Activated naive CD4-positive, alpha-beta T cell treated with anti-CD3 and anti-CD28 coated beads, Interleukin-2, amount 50 U/mL, for 72 hours (primary cell): ENCODE measurements at places on chromosomes 7 and 10.

GRCh38 chr10:128556182-128557110, 430.2 kb upstream of the MKI67 start:
- DNase-seq: no peak

- DNase-seq: no peak
Measured at GRCh38 chr10:31320550-31321211, 1.7 kb downstream of the ZEB1 start.

GRCh38 chr7:141295367-141295895, 221.6 kb downstream of the TMEM178B start:
- no peak for DNase-seq

DNA sequence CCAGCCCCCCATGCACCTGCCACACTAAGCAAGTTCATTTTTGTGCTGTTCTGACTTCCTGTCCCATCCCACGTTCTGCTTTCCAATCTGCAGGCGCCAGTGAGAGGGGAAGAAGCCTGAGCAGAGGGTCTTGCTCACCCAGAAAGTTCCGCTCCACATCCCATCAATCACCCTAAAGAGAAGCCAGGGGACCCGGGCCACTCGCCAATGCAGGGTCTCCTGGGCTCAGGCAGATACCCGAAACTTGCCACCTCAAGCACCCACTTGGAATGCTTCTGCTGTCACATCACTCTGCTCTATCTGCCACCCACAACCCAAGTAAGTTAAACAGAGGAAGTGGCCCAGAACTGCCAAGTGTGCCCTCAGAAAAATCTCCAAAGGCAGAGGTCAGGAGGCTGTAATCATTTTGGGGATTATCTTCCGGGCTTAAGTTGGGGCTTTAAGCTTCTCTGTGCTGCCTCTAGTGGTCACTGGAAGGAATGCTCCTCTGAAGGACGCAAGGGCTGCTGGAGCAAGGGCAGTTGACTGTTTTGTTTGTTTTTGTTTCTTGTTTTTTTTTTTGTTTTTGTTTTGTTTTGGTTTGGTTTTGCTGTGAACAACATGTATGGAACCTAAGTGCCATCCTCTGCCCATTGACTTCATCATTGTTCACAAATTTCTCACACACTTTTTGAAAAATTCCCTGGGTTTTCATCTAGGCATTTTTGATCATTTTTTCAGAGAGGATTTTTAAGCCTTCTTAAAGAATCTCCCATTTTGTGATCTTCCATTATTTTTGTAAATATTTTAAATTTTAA, 25.5 kb downstream of the PRR15 start:
- no peak for DNase-seq

DNA sequence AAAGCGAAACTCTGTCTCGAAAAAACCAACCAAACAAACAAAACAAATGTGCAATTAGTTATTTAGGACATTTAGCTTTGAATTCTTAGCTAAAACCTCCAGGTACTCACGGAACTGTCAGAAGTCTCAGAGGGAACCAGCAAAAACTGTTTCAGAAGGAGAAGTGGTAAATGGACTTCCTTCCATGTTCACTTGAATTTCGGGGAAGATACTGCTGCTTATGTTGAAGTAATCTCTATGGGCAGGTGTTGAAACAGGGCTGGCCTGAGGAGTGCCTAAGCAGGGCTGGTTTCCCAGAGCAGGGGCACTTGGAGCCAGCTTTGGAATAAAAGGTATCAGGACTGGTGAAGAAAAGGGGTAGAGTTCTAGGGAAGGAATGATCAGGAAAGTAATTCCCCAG, 2.4 kb upstream of the EXOC6 start:
- no peak for DNase-seq

- no peak for DNase-seq
Measured at GRCh38 chr10:77889277-77889903, 37.2 kb downstream of the DLG5 start.

- no peak for DNase-seq
Measured at GRCh38 chr10:69814251-69814650, 12.5 kb downstream of the COL13A1 start.

- DNase-seq: no peak
Measured at GRCh38 chr7:1665549-1666316, 4.3 kb upstream of the ELFN1 start.

GRCh38 chr7:2523941-2524807, 4.6 kb downstream of the LFNG start:
- no peak for DNase-seq

DNA sequence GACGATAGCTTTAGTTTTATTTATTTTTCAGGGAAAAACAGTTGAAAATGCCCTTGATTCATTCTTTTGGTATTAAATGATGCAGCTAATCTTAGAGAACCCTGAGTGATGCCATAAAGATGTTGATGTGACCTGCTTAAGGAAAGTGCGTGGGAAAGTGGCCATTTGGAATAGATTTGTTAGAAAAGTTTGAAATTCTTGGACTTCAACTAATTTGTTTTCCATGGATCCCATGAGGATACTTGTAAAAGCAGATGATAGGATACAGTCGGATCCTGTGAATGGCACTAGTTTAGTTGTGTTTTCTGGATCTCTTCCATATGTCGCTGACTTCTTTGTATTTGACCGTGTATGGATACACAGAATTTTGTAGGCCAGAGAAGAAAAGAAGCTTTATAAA, 69.0 kb downstream of the SEPTIN7 start:
- DNase-seq: no peak

DNA sequence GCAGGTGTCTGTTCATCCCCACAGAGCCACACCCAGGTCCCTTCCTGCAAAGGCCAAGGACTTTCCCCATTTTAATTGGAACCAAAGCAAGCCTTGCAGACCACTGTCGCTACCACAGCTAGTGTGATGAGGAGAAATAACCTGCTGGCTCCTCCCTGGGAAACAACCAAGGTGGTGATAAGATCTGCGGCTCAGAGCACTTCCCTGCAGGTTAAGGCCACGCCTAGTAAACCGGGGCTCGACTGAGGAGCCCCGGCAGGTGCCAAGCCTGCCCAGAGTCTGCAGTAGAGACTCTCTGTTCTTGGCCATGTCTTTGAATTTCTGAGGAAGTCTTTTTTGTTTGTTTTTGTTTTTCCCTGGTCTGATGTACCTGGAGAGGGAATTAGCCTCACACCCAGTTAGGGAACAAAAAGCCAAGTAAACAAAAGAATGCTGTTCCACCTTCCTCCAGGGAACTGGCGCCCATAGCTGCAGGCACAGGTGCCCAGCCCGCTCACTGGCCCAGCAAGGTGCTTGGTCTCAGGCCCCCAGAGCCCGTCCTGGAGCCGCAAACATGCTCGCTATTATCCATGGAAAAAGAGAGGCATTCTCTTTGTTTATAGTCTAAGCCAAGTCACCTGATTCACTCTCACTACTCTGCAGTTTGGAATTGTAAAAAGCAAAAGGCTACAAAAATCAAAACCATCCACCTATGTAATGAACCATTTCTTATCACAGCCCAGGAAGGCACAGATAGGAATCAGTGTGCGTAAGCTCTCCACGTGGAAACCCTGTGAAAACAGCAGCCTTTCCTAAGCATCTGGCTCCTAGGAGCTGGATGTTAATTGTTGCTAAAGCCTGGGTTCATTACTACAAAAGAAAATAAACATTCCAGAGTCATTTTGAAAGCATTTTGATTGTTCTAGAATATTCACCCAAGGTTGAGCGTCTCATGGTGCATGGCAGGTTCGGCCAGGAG, 2.7 kb downstream of the GPR146 start:
- no peak for DNase-seq

DNA sequence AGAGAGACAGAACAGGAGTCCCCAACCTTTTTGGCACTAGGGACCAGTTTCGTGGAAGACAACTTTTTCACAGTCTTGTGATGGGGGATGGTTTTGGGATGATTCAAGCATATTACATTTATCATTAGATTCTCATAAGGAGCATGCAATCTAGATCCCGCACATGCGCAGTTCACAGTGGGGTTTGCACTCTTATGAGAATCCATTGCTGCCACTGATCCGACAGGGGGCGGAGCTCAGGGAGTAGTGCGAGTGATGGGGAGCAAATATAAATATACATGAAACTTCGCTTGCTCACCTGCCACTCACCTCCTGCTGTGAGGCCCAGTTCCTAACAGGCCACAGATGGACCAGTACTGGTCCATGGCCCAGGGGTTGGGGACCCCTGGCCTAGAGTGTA, 14.2 kb downstream of the CCL26 start:
- DNase-seq: no peak

- DNase-seq: no peak
Measured at GRCh38 chr10:3783682-3784432, 1.2 kb downstream of the KLF6 start.

DNA sequence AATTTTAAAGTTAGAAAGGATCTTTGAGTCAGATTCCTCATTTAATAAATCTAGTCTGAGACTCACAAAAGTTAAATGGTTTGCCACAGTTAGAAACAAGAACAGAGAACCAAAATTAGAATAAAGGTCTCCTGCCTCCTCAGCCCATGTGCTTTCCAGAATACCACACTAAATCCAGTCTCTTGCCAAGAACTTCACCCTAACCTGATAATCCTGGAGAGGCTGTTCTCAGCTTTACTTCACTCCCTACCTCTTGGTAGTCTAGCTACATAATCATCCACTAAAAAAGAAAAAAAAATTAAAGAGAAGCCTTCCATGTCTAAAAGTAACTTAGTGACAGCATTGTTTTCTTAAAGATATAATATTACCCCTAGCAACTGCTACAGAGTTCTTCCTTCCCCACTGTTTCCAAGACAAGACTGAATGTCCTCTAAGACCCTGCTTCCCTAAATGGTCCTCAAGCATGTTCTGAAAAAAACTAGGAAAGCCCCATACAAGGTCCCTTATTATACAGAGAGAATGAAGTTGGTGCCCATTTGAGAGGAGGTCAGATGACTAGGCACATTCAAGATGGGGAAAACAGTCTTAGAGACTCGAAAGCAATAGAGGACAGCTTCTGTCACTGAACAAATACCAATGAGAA, 56.8 kb downstream of the ZNF438 start:
- no peak for DNase-seq
